ENCODE measurements at places on chromosomes 13 and 19.

GRCh38 chr13:64088491-64088890, 2672.8 kb upstream of the PCDH20 start:
- no peak for DNase-seq

- DNase-seq: no peak
Observed at GRCh38 chr13:107586216-107586615, 629.1 kb downstream of the LIG4 start.

GRCh38 chr13:100827489-100828176, 153.0 kb upstream of the TMTC4 start:
- DNase-seq: no peak

DNA sequence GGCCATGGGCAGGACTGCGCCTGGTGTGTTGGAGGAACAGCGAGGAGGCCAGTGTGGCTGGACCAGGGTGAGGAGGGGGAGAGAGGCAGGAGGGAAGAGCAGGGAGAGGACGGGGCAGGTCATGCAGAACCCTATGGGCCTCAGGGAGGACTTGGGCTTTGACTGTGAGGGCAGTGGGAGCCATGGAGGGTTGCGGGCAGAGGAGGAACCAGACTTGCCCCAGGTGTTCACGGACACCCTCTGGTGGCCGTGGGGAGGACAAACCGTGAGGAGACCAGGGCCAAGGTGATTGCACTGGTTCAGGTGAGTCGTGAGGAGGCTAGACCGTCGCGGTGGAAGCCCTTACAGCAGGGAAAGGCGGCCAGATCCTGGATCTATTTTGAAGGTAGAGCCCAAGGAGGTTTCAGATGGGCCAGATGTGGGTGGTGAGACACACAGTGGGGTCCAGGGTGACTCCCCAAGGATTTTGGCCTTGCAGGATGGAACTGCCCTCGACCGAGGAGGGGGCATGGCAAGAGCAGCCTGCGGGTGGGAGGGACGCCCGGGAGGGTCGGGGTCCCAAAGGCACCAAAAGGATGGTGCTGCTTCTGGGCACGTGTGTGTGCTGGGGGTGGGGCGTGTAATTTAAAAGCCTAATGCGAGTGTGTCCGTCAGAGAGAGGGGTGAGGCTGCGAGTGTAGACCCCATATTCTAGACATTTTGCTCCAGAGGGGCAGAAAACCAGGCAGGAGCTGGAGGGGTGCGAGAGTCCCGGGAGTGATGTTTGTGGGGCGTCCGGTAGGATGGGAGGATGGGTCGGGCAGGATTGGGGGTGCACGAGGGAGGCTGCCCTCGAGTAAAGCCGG, 2.7 kb upstream of the REXO1 start:
- no peak for DNase-seq

- no peak for DNase-seq
Observed at GRCh38 chr13:80496721-80497397, 155.9 kb upstream of the SPRY2 start.

- DNase-seq: no peak
Observed at GRCh38 chr13:93956426-93956825, 523.1 kb downstream of the DCT start.

DNA sequence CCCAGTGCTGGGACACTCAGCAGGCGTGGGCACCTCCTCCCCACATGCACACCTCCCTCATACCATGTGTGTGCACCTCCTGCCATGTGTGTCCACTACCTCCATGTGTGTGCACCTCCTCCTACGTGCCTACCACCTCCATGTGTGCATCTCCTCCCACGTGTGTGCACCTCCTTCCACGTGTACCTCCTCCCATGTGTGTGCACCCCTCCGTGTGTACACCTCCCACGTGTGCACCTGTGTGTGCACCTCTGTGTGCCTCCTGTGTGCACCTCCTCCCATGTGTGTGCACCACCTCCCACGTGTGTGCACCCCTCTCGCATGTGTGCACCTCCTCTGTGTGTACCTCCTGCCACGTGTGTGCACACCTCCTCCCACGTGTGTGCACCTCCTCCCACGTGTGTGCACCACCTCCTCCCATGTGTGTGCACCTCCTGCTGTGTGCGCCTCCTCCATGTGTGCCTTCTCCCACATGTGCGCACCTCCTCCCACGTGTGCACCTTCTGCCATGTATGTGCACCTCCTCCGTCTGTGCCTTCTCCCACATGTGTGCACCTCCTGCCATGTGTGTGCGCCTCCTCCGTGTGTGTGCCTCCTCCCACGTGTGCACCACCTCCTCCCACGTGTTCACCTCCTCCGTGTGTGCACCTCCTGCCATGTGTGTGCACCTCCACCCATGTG, 6.1 kb upstream of the C13orf46 start:
- no peak for DNase-seq

DNA sequence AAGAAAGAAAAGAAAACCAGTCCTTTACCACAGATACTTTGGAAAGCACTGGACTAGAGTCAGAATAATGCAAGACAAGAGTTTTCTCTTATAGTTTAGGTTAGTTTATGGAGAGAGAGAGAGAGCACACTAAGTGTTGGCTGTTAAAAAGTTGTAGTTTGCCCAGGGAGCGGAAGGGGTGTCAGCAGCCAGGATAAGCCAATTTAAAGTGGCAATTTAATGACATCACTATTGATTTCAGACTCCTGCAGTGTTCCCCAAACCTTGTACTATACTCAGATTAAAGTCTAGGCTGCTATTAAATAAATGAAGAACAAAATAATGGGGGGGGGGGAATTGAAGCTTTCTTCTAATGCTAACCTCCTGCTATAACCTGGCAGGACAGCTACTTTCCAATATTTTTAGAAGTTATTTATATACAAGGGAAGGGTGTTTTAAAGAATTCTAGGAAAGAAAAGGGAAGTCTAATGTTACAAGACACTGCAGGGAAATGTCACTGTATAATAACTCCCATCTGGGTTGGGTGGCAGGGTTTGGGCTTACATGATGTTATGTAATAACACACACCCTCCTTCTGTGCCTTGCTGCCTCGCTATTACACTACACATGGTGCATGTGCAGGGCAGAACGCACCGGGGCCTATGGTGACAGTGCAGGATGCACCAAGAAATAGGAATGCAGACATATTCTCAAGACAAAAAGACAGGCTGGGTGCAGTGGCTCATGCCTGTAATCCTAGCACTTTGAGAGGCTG, 19.9 kb downstream of the TPT1 start:
- no peak for DNase-seq

- DNase-seq: no peak
Observed at GRCh38 chr19:2275588-2276428, 6.2 kb downstream of the PEAK3 start.

DNA sequence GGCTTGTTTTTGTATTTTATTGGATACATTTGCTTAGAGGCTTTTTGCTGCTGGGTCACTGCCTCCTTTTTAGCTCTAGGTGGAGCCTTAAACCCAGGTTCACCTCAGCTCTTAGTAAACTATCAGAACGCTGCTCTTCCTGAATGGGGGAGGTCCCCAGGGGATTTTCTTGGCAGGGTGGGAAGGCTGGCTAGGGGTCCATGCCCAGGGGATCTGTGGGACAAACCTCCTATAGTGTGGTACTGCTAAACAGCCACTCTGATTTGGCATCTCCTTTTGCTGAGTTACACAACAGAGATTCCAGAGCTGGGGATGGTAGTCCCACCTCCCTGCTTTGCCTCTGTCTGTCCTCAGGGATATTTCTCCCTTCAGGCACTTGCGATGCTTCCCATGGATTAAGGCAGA, 204.9 kb downstream of the ZIC5 start:
- no peak for DNase-seq

DNA sequence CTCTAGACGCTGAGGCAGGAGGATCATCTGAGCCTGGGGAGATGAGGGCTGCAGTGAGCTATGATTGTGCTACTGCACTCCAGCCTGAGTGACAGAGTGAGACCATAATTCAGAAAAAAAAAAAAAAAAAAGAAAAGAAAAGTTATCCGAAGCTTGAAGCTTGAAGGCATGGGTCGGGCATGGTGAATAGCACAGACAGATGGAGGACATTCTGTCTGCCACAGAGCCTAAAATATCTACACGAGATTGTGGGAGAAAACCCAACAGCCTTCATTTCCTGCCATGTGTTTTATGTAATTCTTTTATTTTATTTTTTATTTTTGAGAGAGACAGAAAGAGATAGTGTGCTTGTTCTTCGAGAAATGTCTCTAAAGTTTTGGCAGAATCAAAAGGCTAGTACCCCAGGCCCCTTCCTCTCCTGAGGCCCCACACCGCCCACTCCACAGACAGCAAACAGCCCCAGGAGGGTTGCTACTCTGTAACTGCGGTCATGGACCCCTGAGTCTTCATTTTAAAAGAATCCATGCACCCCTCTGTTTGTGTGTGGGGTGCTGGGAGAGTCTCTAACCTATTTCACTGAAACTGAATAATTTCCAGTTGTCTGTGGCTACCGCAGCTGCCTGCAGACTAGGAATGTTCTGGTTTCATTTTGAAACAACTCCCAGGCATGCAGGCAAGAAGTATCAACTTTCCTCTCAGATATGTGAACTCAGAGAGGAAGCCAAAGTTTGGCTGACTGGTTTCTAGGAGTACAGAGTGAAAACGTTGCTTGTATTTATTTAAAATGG, 38.4 kb upstream of the RCBTB2 start:
- DNase-seq: no peak

- no peak for DNase-seq
Observed at GRCh38 chr19:48866692-48867091, 1.7 kb downstream of the PLEKHA4 start.

DNA sequence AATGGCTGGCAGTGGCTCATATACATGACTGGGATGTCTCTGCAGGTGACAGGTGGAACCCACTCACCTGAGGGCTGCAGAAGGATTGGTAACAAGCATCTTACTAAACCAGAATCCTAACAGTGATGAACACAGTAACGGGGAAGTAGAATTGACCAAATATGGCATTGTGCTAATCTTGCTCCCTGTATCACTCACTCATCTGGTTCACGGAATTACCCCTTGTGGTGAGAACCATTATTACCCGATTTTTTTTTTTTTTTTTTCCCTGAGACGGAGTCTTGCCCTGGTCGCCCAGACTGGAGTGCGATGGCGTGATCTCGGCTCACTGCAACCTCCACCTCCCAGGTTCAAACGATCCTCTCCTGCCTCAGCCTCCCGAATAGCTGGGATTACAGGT, 69.5 kb downstream of the PTPRS start:
- no peak for DNase-seq

GRCh38 chr13:97228850-97229521, 6.9 kb downstream of the MBNL2 start:
- no peak for DNase-seq

GRCh38 chr19:3712663-3713611, 4.8 kb downstream of the TJP3 start:
- DNase-seq: no peak

- no peak for DNase-seq
Observed at GRCh38 chr13:34214686-34215085, 396.7 kb downstream of the RFC3 start.

GRCh38 chr13:57638186-57638890, 6.8 kb downstream of the PCDH17 start:
- DNase-seq: no peak

DNA sequence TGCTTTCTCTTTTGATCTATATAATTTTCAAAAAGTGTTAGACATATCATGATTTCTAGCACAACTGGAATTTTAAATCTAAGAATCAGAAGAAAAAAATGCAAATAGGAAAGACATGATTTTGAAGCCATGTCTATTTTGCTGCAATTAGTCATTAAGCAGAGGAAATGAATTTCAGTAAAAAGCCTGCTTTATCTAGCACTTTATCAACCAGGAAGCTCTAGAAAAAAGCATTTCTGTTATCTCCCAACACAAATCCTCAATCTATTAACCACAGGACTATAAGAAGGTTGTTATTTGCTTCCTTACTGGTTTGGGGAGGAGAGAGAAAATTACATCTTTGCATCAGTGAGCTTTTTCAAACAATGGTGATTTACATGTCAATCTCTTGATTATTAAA, 716.7 kb downstream of the DIAPH3 start:
- no peak for DNase-seq

DNA sequence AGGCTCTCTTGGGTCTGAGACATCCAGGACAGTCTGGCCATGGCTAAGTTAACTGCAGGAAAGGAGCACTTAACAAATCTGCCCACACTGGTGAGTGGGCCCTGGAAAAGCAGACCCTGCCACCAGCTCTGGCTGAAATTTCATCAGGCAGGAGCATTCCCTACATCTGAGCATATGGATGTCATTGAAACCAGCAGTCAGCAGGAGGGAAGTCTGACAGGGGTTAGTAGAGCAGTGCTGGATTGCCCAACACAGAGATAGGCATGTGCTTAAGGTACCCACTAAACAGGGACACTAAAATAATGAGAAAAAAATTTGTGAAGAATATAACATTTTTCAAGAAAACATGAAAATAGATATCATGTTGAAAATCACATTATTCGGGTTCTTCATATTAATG, 13.6 kb upstream of the ACOD1 start:
- no peak for DNase-seq

DNA sequence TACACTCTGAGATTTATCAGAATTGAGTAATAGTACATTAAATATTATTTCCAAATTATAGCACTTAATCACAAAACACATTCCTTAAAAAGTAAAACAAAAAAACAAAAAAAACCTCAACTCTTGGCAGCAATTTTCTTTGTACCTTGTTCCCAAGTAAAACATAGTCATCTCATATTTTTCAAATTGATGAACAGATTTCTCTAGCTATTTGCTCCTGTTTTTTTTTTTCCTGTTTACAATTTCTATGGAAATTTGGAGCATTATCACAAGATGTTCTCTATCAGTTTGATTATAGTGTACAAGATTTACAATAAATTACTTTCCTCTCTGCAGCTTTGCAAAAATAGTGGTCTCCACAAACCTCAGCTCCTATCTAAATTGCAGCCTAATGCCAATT, 25.0 kb downstream of the RFC3 start:
- DNase-seq: no peak

DNA sequence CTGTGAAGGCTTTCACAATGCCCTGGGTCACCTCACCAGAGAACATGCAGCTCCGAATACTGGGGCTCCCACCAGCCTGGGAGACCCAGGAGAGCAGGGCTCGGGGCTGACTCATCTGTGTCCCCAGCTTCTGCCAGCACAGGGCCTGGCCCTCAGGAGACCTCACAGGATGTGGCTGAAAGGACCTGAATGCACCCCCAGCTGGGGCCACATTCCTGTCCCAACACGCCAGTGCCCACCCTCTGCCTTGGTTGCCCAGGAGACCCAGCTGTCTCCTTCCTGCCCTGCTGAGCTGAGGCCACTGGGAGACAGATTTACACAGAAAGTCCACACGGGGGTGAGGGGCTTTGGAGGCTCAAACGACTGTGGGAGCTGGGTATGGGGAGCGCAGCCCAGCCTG, 11.9 kb downstream of the BCAT2 start:
- no peak for DNase-seq

- no peak for DNase-seq
Observed at GRCh38 chr19:641702-642101, 2.0 kb downstream of the FGF22 start.

GRCh38 chr13:91572944-91573598, 174.7 kb downstream of the GPC5 start:
- no peak for DNase-seq

GRCh38 chr13:70171151-70171550, 62.9 kb upstream of the KLHL1 start:
- no peak for DNase-seq

- no peak for DNase-seq
Observed at GRCh38 chr13:51581148-51581820, 3.0 kb upstream of the WDFY2 start.
